ENCODE measurements at places on chromosomes 4 and X.

DNA sequence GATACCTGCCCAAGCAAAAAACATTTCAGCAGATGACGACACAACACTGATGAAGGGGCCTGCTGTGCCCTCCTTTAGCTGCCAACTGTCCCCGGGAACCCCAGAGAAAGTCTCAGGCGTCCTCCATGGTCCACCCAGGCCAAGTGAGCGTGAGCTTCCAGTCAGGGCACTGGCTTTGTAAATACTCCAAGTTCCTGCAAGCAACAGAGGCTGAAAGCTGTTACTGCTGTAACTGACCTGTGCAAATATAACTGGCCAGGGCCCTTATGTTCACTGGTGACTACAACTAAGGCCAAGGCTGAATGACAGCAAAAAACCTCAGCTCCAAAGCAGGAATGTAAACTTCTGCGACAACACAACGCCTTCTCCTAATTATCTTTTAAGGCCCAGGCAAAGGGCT is 8.2 kb downstream of the WDR1 start:
- DNase-seq: no peak

DNA sequence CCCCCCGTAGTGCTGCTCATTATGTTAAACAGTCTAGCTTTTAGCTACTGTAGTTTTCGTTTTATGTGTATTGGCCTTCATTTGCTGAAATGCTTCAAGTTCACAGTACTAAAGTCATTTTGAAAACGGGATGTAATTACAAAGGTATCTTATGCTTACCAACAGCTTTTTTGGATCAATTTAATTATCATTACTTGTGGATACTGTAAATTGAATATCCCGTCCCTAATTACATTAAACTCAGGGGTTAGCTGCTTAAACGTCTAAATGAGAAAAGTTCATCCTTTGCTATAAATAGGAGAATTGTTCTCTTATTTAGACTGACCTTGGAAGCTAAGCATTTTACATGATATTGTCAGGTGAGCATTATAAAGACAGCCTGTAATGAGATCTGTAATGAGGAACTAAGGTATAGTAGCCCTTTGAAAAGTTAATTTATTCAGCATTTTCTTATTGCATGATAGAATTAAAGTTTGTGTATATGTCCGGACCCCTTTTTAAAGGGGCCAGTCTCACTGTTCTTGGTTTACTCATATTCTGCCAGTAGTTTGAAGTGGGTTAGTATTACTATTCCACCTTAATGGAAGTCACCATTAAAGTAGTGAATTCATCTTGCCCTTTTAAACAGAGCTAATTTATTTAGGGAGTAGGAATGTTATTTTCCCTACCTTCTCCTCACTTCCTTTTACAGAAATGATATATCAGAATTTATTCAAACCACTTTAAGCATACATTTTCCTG is 252.6 kb downstream of the TENM3 start:
- DNase-seq: no peak

DNA sequence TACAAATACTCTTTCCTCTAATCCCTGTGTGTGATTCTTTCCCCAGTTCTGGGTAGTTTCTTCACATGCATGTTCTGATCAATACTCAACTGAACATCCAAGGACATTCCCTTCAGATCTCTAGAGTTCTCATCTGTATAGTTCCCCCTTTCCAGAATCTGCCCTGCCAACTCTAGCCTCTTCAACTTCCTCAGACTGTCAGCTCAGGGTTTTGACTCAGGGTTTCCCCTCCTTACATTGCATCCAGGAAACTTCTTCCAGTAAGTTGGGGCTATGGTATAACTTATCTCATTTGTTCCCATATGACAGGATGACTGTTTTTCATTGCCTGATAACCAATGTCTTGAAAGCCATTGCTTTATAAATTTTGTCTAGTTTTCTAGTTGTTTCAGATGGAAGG is 14.2 kb upstream of the ANKRD17 start:
- no peak for DNase-seq

DNA sequence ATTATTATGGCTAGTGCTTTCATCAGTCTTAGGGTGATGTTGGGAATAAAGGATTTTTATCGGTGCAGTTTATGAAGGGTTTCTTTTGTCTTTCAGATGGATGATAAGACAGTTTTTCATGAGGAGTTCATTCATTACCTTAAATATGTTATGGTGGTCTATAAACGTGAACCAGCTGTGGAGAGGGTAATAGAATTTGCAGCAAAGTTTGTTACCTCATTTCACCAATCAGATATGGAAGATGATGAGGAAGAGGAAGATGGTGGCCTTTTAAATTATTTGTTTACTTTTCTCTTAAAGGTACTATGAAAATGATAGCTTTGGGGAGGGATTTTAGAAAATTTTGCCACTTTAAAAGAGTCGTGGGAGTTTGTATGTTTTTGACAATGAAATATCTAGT is 1.3 kb downstream of the NCAPG start:
- no peak for DNase-seq

- no peak for DNase-seq
These were observed 287.0 kb downstream of the ARHGAP24 start for GRCh38 chr4:85761803-85762528.

- no peak for DNase-seq
These were observed 1063.8 kb upstream of the INTU start for GRCh38 chr4:126568652-126569570.

DNA sequence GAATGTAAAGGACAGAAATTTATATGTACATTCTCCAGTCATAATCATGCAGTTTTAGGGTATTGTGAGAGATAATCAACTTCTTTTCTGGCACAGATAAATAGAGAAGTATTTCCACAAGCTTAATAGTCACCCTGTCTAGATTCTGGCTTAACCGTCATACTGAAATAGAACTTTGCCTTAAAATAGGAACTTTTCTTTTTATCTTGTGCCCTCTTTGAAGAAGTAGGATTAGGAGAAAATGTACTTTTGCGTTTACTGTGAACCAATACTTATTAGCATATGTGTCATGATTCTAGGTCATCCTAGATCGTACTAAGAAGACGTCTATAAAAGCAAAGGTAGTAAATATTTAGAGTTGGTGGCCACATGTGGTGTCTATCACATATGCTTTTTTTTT is 95.4 kb downstream of the NFKB1 start:
- no peak for DNase-seq

GRCh38 chrX:85544609-85545008 is 165.1 kb upstream of the POF1B start:
- DNase-seq: no peak

DNA sequence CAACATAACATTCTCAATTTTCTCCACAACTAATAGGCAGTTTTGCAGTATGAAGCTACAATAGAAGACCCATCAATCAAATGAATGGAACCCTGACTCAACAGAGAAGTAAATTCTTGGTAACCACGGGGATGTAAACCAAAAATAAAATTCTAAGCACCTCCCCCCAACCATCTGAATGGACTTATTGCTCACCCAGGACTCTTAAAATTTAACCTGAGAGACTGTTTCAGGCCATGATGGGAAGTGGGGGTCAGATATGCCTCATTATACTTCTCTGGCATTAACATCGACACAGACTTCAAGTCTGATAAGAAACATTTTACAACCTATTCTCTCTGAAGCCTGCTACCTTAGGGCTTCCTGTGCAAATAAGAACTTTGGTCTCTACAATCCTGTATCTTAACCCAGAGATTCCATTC is 620.9 kb downstream of the TLL1 start:
- no peak for DNase-seq

DNA sequence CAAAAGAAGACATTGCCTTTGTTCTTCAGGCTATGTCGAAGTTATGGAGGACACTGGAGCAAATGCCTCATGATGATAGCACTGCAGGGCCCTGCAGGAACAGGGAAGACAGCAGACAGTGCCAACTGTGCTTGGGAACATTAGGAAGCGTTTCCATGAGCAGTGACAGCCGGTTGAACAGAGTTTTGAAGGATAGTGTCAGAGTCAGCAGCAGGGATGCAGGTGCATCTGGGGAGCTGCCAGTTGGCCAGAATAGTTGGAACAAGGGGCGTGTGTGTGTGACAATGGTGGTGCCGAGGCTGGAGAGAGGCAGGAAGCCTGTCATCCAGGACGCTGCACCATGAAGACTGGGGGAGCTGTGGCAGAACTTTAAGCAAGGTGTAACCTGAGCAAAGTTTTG is 88.6 kb downstream of the SHROOM3 start:
- no peak for DNase-seq

DNA sequence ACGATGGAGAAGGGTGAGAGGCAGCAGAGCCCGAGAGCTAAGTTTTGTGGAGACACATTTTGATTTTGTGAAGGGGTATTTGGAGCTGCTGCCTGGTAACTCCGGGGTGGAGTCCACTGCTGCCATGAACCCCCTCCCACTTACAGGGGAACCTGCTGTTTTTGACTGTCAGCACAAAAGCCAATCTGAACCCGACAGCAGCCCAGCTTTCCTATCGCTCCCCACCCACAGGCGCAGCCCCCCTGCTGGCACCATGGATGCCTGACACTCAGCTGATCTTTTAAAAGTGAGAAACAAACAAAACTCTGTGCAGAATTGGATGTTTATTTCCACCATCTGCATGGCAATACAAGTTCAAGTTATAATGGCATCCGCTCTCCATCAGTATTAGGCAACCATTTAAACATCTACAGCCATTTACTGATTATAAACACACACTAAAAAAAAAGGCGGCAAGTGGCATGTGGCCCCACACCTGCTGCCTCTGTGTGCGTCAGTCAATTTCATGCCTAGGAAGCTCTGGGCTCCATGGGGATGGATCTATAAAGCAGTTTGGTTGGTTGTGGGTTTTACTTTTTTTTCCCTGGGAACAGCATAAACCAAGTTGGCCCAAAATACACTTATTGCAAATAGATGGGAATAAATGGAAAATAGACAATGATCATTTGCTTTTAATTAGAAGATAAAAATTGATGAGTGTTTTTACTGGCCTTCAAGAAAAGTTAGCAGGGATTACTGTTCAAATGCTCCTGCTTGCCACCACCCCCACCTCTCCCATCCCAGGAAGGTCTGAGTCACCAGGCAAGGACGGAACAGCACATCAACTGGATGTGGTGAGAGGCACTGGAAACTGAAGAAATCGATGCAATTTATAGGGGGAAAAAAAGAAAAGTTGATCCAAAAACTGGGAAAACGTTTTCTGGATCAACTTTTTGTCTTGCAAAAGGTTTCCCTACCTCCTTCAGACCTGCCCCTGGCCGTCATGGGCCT is 46.0 kb downstream of the SEPSECS start:
- no peak for DNase-seq

GRCh38 chr4:174213731-174214100 is 69.8 kb downstream of the FBXO8 start:
- no peak for DNase-seq

- no peak for DNase-seq
These were observed 142.4 kb downstream of the TMEM164 start for GRCh38 chrX:110145311-110145710.

DNA sequence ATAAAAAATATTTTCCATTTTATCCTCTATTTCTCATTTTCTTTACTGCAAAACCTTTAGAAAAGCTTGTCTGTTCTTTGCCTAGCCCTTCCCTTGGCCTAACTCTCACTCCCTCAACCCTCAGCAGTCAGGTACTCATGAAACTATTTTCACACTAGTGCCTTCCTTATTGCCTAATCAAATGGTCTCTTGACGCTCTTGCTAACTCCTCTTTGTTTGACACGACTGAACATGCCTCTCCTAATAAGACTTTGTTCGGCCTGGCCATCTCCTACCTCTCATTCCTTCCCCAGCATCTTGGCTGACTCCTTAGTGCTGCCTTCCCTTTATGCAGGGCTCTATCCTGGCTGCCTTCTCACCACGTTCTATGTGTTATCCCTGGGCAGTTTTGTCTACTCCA is 11.1 kb upstream of the LRAT start:
- no peak for DNase-seq

DNA sequence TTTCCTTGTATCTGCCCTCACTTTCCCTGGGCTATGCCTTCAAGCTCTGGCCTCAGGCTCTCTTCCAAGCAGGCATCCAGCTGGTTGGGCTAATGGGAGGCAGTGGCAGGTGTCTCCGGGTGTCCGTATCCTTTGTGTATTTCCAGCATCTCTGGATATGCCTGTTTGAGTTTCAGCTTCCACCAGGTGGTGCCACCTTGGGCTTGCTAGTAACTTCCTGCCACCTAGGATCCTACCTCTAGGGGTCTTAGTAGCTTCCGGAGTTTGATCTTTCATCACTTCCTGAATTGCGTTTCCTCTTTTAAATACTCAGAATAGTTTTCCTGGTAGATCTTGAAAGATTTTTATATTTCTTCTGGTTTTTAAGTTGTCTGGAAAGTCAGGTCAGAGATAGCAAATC is 23.2 kb upstream of the ANOS1 start:
- peak; percentile 10 for DNase-seq

- DNase-seq: peak; percentile 46
These were observed 365.1 kb downstream of the AFF2 start for GRCh38 chrX:148865277-148866210.

DNA sequence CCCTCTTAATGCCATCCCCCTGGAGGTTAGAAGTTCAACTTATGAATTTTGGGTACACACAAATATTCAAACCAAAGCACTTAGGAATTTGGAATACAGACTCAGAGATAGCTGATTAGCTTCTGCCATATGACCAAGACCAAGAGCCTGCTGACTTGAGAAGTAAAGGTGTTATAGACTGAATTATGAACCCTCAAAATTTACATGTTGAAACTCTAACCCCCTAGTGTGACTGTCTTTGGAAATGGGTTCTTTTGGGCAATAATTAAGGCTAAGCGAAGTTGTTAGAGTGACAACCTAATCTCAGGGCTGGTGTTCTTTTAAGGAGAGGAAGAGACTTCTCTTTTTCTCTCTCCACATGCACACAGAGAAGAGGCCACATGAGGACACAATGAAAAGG is 151.2 kb downstream of the COX18 start:
- no peak for DNase-seq

DNA sequence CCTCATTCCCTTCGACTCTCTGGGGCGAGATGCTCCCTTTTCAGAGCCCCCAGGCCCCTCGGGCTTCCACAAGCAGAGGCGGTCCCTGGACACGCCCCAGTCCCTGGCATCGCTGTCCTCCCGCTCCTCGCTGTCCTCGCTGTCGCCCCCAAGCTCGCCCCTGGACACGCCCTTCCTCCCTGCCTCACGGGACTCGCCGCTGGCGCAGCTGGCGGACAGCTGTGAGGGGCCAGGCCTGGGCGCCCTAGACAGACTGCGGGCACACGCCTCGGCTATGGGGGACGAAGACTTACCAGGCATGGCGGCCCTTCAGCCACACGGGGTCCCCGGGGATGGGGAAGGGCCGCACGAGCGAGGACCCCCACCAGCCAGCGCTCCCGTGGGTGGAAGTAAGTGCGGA is 39.5 kb upstream of the CLCN4 start:
- no peak for DNase-seq

DNA sequence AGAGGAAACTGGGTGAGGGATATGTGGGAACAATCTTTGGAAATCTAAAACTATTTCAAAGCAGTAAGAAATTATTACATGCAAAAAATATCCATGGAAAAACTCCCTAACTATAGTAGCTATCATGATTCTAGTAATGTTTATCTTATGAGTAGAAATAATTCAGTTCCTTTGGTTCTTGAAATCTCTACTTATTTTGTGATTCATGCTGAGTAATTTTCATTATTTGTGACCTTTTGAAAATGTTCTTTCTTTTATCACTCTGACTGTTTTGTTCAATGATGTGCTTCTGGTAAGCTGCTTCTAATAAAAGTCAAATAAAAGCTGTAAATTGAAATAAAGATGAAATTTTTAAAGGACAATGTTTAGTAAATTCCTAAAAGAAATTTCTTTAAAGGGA is 40.4 kb upstream of the MAGEB10 start:
- no peak for DNase-seq

GRCh38 chr4:189278597-189279165 is 662.0 kb upstream of the FRG1 start:
- no peak for DNase-seq
